GM04503 (cell line): ENCODE measurements at places on chromosomes 4 and X.

DNA sequence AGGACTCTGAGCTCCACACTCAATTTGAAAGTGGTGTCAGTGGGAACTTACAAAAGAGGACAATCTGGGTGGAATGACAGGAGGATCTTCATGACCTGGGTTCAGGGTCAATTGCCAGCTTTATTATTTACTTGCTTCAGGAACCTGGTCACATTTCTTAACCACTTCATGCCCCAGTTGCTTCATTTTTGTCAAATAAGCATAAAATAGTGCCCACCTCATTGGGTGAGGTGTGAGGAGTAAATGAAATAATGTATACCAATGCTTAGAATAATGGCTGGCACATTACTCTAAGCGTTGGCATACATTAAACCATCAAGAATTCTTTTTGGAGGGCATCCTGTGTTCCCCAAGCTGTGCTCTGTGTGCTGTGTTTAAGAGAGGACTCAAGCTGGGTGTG lies 19.4 kb downstream of the VGLL1 start:
- no peak for DNase-seq

GRCh38 chrX:82412858-82413257 lies 1095.2 kb upstream of the POU3F4 start:
- no peak for DNase-seq

GRCh38 chrX:110796407-110796697 lies 735 bp upstream of the CHRDL1 start:
- no peak for DNase-seq

DNA sequence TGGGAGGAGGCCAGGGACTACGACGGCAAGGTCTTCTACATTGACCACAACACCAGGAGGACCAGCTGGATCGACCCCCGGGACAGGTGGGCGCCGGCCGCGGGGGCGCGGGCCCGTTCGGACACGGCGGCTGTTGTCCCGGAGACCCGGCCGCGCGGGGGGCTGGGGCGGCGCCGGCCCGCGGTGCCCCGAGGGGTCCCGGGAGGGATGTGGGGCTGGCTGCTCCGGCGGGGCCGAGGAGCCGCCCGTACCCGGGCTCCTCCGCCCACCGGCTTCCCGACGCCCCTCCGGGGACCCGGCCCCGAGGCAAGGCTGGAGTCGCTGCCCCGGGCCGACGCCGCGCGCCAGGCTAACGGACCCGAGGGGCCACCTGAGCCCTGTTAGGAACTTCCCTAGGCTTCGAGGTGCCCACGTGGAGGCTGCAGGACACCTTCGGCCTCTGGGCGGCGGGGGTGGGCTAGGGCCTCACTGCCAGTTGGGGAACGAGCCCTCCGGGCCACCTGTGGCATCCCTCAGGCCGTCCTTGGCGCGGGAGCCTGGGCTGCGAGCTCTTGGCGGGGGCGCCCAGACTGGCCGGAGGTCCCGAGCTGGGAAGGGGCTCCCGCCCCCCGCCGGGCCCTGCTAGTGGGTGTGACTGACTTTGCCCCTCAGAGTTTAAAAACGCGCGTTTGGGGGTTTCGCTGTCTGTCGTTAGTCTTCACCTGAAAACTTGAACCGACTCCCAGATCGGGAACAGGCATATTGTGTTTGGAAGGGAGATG lies 660 bp downstream of the WWC2 start:
- DNase-seq, result no peak

DNA sequence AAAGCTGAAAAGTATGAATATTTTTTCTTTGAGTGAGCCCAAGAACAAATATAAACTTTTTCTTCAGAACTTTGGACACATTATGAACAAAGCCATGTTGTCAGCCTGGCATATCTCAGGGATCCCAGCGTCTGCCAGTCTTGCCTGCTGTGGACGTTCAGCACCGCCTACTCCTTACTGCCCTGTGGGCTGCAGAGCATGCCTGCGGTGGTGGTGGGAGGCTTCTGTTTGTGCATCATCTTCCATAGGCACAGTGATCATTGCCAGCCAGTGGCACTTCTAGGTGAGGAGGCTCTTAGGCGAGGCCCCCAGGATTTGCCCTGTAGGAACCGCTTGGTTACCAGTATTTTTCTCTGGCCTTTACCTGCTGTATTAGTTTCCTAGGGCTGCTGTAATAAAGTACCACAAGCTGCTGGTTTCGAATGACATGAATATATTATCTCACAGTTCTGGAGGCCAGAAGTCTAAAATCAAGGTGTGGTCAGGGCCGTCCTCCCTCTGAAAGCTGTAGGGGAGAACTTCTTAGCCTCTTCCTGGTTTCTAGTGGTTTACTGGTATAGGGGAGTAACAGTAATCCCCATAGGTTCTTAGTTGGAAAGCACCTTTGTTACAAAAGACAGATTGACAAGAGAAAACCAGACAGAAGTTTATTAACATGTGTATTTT lies 15.4 kb downstream of the ANXA3 start:
- no peak for DNase-seq

- DNase-seq, result no peak
Measured at GRCh38 chr4:89072921-89073320, 15.9 kb upstream of the FAM13A start.
